Stimulated activated CD8-positive, alpha-beta memory T cell treated with anti-CD3 and anti-CD28 coated beads, Interleukin-4, amount 100 ng/mL, for 1 hour (primary cell): ENCODE measurements at places on chromosomes 2 and 18.

DNA sequence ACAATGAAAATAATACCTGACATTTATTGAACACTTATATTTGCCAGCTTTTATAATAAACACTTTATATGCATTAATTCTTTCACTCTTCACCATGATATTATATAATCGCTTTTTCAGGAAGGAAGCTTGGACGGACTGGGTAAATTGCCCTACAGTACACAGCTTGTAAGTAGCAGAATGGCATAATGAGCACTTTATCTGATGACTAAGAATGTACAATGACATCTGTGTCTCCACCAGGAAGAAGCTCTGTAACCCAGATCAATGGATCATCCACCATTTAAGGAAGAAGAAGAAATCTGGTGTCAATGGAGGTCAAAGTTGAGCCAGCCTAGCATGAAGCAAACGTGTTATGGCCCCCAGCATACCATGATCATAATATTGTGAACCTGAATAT lies 444.0 kb upstream of the SPHKAP start:
- DNase-seq: no peak

- DNase-seq: no peak
Measured at GRCh38 chr2:56015711-56016115, 92.1 kb upstream of the EFEMP1 start.

- DNase-seq: no peak
Measured at GRCh38 chr2:238286551-238286950, 1.9 kb downstream of the PER2 start.

DNA sequence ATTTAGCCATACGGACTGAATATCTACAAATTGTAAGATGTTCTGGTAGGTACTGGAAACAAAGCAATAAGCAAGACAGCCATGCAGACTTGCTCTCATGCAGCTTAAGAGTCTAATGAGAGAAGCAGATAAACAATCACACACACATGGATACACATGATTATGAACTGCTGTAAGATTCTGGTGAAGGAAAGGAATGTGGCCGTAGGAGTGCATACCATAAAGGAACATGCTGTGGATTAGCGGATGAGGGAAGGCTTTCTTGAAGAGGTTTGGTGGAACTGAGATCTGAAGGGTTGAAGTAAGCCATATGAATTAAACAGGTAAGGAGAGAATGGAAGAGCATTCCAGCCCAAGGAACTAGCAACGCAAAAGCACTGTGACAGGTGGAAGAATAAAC lies 13.8 kb downstream of the CCDC93 start:
- no peak for DNase-seq

- no peak for DNase-seq
Measured at GRCh38 chr18:71673954-71674353, 870.2 kb downstream of the CBLN2 start.

- no peak for DNase-seq
Measured at GRCh38 chr2:170162271-170162632, 15.7 kb upstream of the MYO3B start.

GRCh38 chr2:223041527-223042109 lies 10.4 kb upstream of the KCNE4 start:
- DNase-seq: no peak

- DNase-seq: no peak
Measured at GRCh38 chr2:27762951-27763906, 8.3 kb upstream of the MRPL33 start.

GRCh38 chr18:66646609-66647008 lies 42.7 kb upstream of the CDH19 start:
- DNase-seq: no peak

DNA sequence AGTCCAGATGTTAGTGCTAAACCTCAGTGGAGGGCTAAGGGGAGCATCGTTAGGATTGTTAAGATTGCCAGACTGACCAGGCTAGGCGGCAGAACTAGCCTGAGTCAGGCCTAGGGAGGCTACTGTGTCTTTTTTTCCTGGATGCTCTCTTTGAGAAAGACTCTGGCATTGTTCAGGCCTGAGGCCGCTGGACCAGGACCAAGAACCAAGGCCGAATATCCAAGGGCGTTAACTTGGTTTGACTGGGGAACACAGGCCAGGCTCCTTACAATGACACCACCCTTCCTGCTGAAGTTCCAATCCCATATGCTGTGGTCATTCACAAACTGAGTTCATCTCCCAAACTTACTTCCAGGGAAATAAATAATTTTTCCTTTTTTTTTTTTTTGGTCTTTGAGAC lies 10.6 kb downstream of the HTRA2 start:
- no peak for DNase-seq

DNA sequence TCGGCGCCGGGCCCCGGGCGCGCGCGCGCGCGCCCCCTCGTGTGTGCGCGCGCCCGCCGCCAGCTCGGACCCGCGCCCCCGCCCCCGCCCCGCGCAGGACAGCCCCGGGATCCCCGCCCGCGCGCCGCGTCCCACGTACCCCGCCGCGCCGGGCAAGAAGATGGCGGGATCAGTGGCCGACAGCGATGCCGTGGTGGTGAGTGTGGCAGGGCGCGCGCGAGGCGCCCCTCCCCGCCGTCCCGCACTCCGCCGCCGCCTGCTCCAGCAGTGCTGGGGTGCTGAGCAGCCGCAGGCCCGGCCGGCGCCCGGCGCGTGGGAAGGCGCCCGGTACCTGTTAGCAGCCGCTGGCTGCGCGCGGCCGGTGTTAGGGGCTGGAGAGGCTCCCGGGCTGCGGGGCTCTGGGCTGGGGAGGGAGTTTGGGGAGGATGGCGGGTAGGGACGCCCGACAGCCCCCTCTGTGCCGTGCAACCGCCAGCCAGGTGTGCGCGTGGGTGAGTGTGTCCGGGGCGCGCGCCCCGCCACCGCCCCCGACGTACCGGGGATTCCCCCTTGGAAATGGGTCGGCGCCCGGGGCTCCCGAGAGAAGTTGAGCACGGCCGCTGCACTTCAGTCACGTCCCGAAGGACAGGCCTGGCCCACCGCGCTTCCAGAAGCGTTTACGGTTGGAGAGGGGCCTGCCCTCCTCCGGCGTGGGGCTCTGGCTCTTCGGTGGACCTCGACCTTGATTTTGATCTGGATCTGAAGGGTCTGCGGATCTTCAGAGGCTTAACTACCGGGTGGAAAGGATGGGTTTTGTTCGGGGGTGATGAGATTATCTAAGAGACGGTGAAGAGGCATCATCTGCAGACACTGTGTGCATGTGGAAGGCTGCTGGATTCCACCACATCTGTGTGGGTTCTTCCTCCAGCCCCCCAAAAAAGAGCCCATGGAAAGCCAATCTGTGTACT lies 697 bp downstream of the LGALSL start:
- DNase-seq: no peak

DNA sequence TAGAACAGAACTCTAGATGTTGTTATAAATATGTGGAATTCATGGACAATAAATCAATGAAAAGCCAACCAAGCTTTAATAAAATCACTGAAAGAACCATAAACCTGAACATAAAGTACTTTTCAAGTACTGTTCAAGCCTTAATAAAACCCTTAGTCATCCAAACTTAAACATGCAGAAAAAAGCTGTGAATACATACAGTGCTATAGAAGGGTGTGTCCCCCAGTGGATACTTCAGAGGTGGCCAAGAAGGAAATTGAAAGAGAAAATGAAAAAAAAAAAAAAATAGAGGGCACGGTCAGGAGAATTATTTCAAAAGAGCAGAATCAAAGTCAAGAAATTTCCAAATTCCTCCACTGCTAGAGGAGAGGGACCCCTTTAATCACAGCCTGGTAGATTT lies 141.1 kb downstream of the SP100 start:
- no peak for DNase-seq

- DNase-seq: no peak
Measured at GRCh38 chr18:79953971-79954651, 2.7 kb upstream of the SLC66A2 start.

- DNase-seq: no peak
Measured at GRCh38 chr2:109351164-109351756, 222.3 kb downstream of the SH3RF3 start.

DNA sequence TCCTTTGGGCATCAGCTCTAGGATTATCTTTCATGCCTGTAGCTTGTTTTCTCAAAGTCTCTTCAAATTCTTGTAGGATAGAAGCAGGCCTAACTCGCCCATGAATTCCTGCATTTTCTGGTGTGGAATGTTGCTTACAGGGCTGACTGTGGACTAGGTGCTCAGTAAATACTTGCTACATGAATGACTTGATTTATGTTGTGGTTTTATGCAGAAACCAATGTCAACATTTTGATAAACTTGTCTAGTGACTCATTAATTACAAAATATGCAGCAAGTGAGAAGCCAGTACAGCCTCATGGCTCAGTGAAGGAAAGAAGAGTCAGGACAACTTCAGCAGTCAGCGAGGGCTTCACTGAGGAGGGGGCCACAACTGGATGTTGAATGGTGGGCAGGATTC lies 110.6 kb upstream of the SIX2 start:
- no peak for DNase-seq

DNA sequence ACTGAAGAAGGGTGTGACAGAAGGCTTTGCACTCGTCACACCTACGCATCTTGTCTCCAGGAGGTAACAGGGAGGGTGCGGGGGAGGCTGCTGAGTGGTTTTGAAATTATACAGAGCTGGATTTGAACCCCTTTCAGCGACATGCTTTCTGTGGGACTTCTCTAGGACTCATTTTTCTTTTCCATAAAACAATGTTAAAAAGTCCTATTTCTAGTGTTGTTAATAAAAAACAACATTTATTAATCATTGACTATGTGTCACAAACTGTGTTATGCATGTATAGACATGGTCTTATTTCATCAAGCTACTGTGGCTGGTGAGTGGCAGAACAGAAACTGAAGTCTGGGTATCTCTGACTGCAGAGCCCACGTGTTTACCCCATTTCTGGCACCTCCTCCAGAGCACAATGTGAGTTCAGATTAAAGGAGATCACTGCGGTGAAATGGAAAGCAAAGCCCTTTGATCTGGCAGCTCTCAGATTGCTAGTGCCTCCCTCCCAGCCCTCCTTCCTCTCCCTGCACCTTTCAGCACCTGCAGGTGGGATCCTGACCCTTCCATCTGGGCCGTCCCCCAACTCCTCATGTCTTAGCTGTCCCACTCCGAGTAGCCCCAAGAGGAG lies 315.5 kb upstream of the MYT1L start:
- no peak for DNase-seq

- no peak for DNase-seq
Measured at GRCh38 chr2:75553935-75554531, 6.7 kb downstream of the EVA1A start.

GRCh38 chr18:68604256-68604655 lies 110.7 kb downstream of the TMX3 start:
- DNase-seq: no peak

DNA sequence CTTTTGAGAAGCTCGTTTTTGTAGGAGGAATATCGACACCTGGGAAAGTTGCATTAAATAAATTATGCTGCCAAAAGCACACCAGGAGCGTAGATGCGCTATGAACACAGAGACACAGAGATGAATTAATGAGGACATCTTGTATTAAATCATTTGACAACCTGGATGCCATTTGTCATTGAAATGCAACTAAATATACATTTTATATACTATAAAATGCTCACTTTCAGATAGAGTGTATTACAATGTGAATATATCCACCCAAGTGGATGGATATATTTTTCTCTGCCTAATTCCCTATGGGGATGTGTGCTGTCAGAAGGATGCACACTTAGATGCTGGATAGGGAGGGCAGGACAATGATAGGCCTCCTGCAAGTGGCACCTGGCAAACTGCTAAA lies 426.2 kb downstream of the RIT2 start:
- no peak for DNase-seq

- no peak for DNase-seq
Measured at GRCh38 chr18:72830109-72830508, 37.7 kb downstream of the NETO1 start.

GRCh38 chr2:200165687-200166086 lies 140.8 kb upstream of the SPATS2L start:
- no peak for DNase-seq

DNA sequence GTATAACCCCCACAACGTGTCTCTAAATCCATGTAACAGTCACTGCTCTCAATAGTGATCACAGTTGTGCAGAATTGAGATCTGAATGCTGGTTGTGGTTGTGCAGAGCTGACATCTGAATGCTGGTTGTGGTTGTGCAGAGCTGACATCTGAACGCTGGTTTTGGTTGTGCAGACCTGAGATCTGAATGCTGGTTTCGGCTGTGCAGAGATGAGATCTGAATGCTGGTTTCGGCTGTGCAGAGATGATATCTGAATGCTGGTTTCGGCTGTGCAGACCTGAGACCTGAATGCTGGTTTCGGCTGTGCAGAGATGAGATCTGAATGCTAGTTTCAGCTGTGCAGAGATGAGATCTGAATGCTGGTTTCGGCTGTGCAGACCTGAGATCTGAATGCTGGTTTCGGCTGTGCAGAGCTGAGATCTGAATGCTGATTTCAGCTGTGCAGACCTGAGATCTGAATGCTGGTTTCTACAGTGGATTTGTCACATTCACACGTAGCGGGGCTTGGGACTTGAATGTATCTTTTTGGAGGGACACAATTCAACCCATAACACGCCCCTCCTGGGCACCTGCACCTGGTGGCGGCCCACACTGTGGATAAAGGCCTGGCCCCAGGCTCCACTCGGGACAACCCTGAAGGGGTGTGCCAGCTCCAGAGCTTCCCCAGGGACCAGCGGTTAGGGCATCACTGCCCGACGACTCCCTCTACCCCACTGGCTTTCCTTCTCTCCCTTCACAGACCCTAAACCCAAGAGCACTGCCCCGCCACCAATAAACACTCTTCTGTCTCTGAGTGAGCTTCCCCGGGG lies 51.1 kb upstream of the SLC66A3 start:
- no peak for DNase-seq

- DNase-seq: no peak
Measured at GRCh38 chr2:152961351-152961750, 242.9 kb downstream of the ARL6IP6 start.

DNA sequence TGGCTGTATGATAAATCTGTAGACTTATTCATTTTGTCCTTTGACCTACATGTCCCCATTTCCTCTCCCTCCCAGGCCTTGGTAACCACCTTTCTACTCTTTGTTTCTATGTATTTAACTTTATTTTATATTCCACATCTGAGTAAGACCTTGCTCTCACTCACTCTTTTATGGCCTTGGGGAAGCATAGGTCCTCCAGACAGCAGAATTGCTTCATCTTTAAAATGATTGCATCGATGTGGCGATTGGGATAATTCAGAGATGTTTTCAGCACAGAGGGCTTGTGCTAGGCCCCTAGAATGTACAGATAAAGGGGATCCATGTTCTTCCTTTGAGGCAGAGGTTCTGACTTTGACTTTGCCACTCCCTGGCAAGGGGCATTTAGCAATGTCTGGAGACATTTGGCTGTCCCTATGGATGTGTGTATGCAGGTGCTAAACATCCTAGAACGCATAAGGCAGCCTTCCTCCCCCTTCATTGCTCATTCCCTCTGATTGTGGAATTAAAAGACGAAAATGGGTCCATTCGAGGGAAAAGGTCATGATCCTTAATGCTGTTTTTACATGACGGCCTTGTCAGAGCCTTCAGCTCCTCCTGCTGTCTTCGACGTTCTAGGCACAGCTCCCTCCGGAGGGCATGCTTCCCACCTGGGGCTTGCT lies 1.2 kb upstream of the GPR39 start:
- no peak for DNase-seq
